Tibial nerve (tissue), 4 donors: ENCODE measurements at places on chromosomes 4 and X. TPM values are rescaled to one million over a fixed set of nuclear protein-coding genes. Genes with fewer than 3 reads are reported as not detected.

- no peak overlapping the region for H3K27ac ChIP-seq
- H3K27me3 ChIP-seq = no peaks in the 10 kb centered on the region
- H3K36me3 ChIP-seq = no peaks in the 10 kb centered on the region
- no peak overlapping the region for H3K4me3 ChIP-seq
- no peak for DNase-seq
- no peaks in the 10 kb centered on the region for H3K4me1 ChIP-seq
Measured at GRCh38 chr4:179582164-179582905, 2140.1 kb upstream of the AGA start.

DNA sequence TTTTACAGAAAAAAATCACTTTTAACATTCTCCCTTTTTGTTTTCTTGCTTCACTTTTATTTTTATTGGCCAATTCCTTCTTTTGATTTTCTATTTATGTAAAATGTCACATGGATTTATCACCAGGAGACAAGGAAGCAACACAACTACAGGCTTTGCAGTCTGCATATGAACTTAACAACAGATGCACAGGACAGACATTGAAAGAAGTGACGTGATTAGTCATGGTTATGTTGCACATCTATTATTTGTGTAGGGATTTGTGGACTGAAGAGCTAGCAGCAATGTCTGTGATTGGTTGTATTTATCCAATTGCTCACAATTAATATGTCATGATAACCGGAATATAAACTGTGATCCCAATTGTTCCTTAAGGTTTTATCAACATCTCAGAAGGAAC is 147.8 kb upstream of the KLF3 start:
- no peak for DNase-seq
- H3K4me1 ChIP-seq = no peaks in the 10 kb centered on the region
- H3K27ac ChIP-seq = no peak overlapping the region

DNA sequence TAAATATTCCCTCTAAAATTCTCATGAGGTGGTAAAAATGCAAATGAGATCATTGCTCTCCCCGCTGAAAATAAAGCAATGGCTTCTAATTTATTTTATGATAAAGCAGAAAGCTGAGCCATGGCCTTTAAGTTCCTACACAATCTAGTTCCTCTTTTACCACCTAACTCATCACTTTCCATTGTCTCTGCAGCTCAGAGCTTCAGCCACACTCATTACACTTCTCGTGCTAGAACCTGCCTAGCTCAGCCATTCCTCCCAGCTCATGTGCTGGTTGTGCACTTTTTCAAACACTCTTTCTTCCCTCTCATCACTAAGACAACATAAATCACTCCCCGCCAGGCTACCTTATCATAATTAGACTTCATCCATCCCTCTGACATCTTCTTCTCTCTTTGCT is 1112.1 kb upstream of the PRKX start:
- no peaks in the 10 kb centered on the region for H3K4me1 ChIP-seq
- H3K27me3 ChIP-seq = no peaks in the 10 kb centered on the region
- DNase-seq = no peak
- H3K4me3 ChIP-seq = no peak overlapping the region
- no peak overlapping the region for H3K27ac ChIP-seq

DNA sequence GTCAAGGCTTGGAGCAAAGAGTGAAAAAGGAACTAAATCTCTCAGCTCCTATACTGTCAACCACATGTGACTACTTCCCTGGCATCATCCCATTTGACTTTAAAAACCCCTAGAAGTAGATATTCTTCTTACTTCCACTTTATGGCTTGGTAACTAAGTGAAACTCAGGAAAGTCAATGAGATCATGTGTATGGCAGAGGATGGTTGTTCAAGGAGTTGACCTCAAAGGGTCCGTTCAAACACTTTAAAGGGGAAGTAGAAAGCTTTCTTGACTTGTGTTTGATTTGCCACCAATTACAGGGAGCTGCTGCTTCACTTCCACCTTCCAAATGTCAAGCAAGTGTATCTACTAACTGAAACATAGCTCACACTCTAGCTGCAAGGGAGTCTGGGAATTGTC is 187.2 kb downstream of the RAB28 start:
- H3K4me3 ChIP-seq = no peak overlapping the region
- peaks cover 8% of the 10 kb centered on the region for H3K36me3 ChIP-seq
- no peak overlapping the region for H3K27ac ChIP-seq

DNA sequence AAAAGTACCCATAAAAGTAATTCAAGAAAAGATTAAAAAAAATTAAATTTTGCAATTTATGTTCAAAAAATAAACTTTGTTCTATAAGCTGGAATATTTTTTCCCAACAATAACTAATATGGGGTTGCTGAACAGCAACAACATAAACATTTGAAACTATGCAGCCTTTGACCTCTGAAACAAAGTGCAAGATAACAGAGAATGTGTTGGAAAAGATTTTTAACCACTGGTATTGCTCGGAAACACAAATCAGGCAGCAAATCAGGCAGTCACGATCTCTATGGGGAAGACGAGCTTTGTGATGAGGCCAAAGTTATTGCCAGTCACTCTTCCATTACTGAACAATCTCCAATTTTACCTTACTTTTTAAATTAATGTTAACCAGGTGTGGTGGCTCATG is 332.1 kb downstream of the PABPC4L start:
- no peak for DNase-seq
- no peak overlapping the region for H3K27ac ChIP-seq
- no peak overlapping the region for H3K4me3 ChIP-seq
- H3K4me1 ChIP-seq = no peaks in the 10 kb centered on the region
- no peaks in the 10 kb centered on the region for H3K36me3 ChIP-seq
- H3K27me3 ChIP-seq = no peaks in the 10 kb centered on the region

GRCh38 chr4:69833251-69833650 is 26.7 kb downstream of the SULT1E1 start:
- H3K4me3 ChIP-seq = no peak overlapping the region
- no peaks in the 10 kb centered on the region for H3K36me3 ChIP-seq
- no peaks in the 10 kb centered on the region for H3K27me3 ChIP-seq
- no peaks in the 10 kb centered on the region for H3K4me1 ChIP-seq
- DNase-seq = no peak

- no peak overlapping the region for H3K27ac ChIP-seq
- no peak for DNase-seq
- H3K27me3 ChIP-seq = no peaks in the 10 kb centered on the region
- H3K36me3 ChIP-seq = no peaks in the 10 kb centered on the region
Measured at GRCh38 chrX:40950546-40950945, 134.7 kb upstream of the USP9X start.

GRCh38 chr4:18167831-18168230 is 146.3 kb upstream of the LCORL start:
- no peaks in the 10 kb centered on the region for H3K27me3 ChIP-seq
- no peaks in the 10 kb centered on the region for H3K4me1 ChIP-seq
- H3K27ac ChIP-seq = no peak overlapping the region
- H3K36me3 ChIP-seq = no peaks in the 10 kb centered on the region
- no peak overlapping the region for H3K4me3 ChIP-seq
- no peak for DNase-seq

- H3K4me1 ChIP-seq = no peaks in the 10 kb centered on the region
- no peak for DNase-seq
- H3K4me3 ChIP-seq = no peak overlapping the region
- no peaks in the 10 kb centered on the region for H3K36me3 ChIP-seq
- no peak overlapping the region for H3K27ac ChIP-seq
Measured at GRCh38 chrX:40544343-40545266, 36.2 kb upstream of the ATP6AP2 start.

DNA sequence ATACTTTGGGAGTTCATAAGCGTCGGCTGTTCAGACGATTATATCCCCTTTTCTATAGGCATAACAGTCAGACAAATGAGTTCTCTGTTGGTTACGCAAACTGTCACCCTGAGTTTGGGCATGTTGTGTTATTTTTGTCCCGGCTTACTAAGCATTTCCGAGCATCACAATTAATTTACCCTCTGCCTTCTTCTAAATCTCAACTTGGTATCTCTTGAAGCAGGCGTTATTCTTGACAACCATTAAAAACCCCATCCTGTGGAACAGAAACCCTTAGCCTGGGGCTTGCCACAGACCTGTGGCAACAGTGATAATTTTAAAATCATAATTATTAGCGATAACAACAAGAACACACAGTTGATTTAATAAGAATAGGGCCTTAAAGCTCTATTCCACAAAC is 558.7 kb downstream of the INPP4B start:
- H3K4me3 ChIP-seq = no peak overlapping the region
- no peaks in the 10 kb centered on the region for H3K27me3 ChIP-seq
- no peaks in the 10 kb centered on the region for H3K36me3 ChIP-seq
- H3K4me1 ChIP-seq = no peaks in the 10 kb centered on the region
- H3K27ac ChIP-seq = no peak overlapping the region

DNA sequence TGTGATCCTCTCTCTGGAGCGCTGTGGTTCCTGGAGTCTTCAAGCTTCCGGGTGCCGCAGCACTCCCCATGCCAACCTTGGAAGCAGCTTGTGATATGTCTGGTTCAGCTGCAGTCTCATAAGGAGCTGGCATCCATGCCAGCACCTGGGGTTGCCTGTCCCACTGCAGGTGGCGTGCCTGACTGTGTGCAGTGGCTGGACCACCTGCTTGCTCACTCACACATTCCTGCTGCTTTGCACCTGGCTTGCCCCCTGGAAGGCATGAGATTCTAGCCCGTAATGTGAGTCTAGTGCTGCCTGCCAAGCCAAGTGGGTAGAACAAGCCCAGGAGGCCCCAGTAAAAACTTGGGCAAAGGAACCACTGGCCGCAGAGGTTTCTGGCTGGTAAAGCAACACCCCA is 687.2 kb upstream of the AADAT start:
- H3K4me1 ChIP-seq = no peaks in the 10 kb centered on the region
- no peak for DNase-seq
- H3K36me3 ChIP-seq = no peaks in the 10 kb centered on the region

DNA sequence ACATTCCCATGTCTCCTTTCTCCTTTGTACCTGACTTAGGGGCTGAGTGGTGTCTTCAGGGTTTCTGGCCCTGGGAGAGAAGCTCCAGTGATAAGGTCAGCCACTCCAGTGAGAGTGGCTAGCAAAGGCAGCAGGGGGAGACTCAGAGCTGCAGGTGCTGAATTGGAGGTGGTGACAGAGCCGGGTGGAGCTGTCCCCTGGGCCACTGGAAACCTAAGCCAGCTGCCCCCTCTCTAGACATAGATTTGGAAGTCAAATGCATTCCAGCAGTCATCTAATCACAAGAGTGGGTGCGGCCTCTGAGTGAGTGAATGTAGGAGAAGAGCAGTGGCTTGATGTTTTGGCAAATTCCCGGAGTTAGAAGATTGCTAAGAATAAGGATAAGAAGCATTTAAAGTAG is 28.5 kb downstream of the TRIM2 start:
- H3K27ac ChIP-seq = no peak overlapping the region
- H3K36me3 ChIP-seq = no peaks in the 10 kb centered on the region
- no peaks in the 10 kb centered on the region for H3K27me3 ChIP-seq
- H3K4me1 ChIP-seq = no peaks in the 10 kb centered on the region
- DNase-seq = no peak

- no peaks in the 10 kb centered on the region for H3K4me1 ChIP-seq
- DNase-seq = no peak
- H3K4me3 ChIP-seq = no peak overlapping the region
- no peak overlapping the region for H3K27ac ChIP-seq
- H3K36me3 ChIP-seq = no peaks in the 10 kb centered on the region
- no peaks in the 10 kb centered on the region for H3K27me3 ChIP-seq
Measured at GRCh38 chrX:117376460-117376859, 740.1 kb downstream of the KLHL13 start.

GRCh38 chr4:128461291-128462102 is 173.9 kb upstream of the PGRMC2 start:
- no peaks in the 10 kb centered on the region for H3K27me3 ChIP-seq
- no peaks in the 10 kb centered on the region for H3K36me3 ChIP-seq
- no peak overlapping the region for H3K4me3 ChIP-seq
- no peaks in the 10 kb centered on the region for H3K4me1 ChIP-seq

- H3K27me3 ChIP-seq = no peaks in the 10 kb centered on the region
- no peak overlapping the region for H3K27ac ChIP-seq
- H3K36me3 ChIP-seq = no peaks in the 10 kb centered on the region
- H3K4me3 ChIP-seq = no peak overlapping the region
- no peak for DNase-seq
Measured at GRCh38 chrX:130944230-130944629, 41.2 kb upstream of the ENOX2 start.

- DNase-seq = no peak
- no peaks in the 10 kb centered on the region for H3K4me1 ChIP-seq
- H3K36me3 ChIP-seq = no peaks in the 10 kb centered on the region
- no peak overlapping the region for H3K27ac ChIP-seq
- H3K27me3 ChIP-seq = no peaks in the 10 kb centered on the region
Measured at GRCh38 chr4:77358315-77358928, 201.4 kb downstream of the CCNG2 start.

- no peaks in the 10 kb centered on the region for H3K4me1 ChIP-seq
- no peak for DNase-seq
- H3K27ac ChIP-seq = no peak overlapping the region
- no peaks in the 10 kb centered on the region for H3K36me3 ChIP-seq
- H3K27me3 ChIP-seq = peaks cover 10% of the 10 kb centered on the region
Measured at GRCh38 chrX:115912372-115912897, 258.1 kb upstream of the AGTR2 start.

DNA sequence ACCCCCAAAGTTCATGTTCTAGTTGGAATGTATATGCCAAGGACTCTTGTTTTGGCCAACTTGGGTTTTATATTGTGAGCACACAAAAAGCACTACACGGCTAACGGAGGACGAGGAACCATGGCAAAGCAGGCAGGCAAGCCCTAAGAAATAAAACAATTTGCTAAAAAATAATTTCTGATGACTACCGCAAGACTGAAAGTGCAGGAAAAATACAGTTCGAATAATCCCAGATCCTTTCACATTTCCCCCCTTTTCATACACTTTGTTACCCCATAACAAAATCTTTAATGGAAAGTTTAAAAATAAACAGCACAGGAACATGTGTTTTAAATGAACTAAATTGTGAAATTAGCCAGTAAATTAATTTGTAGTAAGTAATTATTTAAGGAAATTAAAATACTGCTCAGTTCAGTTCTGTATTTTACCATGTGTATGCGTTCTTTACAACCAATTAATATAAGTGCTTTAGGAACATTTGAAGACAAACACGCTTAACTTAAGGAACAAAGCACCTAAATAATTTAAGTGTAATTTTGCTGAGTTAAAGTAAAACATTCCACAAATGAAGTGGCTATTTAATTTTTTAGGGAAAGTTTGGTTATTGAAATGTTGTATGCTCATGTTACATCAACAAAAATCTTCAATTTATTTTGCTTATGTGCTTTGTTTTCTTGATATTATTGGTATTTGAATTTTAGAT is 12.4 kb upstream of the PITX2 start:
- H3K36me3 ChIP-seq = no peaks in the 10 kb centered on the region
- H3K27me3 ChIP-seq = peaks cover 17% of the 10 kb centered on the region
- no peak overlapping the region for H3K27ac ChIP-seq
- H3K4me1 ChIP-seq = peaks cover 15% of the 10 kb centered on the region

DNA sequence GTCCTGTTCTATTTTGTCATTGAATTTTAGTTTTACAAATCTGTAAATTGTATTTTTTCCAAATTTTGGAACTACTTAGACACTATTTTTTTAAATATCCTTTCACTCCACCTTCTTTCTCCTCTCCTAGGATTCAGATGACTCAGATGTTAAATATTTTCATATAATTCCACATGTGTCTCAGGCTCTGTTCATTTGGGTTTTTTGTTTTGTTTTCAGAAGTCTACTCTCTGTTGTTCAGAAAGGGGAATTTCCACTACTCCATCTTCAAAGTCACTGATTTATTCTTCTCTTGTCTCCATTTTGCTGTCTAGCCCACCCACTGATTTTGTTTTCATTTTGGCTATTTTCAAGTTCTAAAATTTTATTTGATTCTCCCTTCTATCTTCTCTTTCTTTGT is 264.0 kb upstream of the SLIT2 start:
- no peak overlapping the region for H3K4me3 ChIP-seq
- H3K4me1 ChIP-seq = no peaks in the 10 kb centered on the region
- no peaks in the 10 kb centered on the region for H3K27me3 ChIP-seq
- no peak for DNase-seq
- H3K36me3 ChIP-seq = no peaks in the 10 kb centered on the region

Gene SLBP
- 41.7 TPM for total RNA-seq

Gene CYSLTR1
- total RNA-seq = 5.3 TPM

Gene HMX1
- 0.21 TPM for total RNA-seq

Gene RPL36A
- total RNA-seq = 1,150 TPM

Gene ZNF81
- total RNA-seq = 5.5 TPM
